Ureter (tissue), 1 donor: ENCODE measurements at places on chromosomes 1 and 21. TPM values are rescaled to one million over a fixed set of nuclear protein-coding genes. Genes with fewer than 3 reads are reported as not detected.
A peak's percentile ranks its signal among the peaks of the same experiment; 100 is the strongest.

Gene OR10J5
- total RNA-seq: not detected

Gene TNFRSF18
- 3.3 TPM for total RNA-seq

Gene LAD1
- total RNA-seq: 186 TPM

Gene ASPM
- total RNA-seq: 0.42 TPM

Gene SLC1A7
- not detected for total RNA-seq

Gene HAO2
- total RNA-seq: 0.23 TPM

Gene LORICRIN
- total RNA-seq: not detected

Gene EFNA3
- 1.1 TPM for total RNA-seq

Gene MYBPH
- not detected for total RNA-seq

Gene RSPH1
- 7.8 TPM for total RNA-seq

- no peak for DNase-seq
Observed at GRCh38 chr1:89274411-89274857, 1.8 kb upstream of the GBP5 start.

GRCh38 chr1:232452117-232452516, 177.8 kb downstream of the SIPA1L2 start:
- DNase-seq: no peak

DNA sequence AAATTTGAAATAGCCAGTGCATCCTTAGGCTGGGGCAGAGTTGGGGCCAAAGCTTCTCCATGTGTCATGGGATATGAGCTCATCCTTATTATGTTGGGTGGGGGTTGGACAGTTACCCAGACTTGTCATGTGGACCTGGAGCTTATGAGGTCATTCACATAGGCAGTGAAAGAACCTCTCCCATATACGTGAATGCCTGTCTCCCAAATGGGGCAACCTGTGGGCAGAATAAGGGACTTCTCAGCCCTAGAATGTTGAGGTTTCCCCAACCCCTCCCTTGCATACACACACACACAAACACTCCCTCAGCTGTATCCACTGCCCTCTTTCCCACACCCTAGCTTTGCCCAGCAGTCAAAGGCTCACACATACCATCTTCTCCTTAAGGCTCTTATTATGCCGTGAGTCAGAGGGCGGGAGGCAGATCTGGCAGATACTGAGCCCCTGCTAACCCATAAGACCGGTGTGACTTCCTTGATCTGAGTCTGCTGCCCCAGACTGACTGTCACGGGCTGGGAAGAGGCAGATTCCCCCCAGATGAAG, 2.3 kb upstream of the IVL start:
- DNase-seq: peak; percentile 70

DNA sequence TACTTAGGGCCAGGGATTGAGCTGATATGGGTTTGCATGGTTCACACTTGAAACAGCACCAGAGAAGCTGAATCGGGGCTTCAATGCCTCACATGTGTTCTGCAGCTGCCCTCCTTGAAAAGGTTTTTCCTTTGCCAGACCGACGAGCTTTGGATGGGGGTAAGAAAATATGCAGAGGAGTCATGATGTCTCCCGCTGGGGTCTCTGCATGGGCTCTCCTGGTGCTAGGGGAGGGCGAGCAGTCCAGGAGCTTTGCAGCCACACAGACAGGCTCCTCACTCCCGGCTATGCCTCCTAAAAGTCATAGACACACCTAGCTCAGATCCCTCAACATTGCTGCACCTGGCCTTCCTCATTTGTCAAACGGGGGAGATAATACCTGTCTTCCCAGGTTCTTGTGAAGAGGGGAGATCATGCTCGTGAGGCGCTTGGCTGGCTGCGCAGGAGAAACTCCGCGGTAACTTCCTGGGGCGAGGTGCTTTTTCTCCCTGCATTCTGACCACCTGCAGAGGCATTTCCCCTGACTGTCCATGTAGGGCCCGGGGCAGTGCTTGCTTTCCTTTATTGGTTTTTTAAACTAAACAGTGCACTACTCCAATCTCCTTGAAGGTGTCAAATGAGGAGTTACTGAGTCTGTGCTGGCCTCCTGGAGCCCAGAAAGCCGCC, 112.4 kb downstream of the PLXNA2 start:
- no peak for DNase-seq

DNA sequence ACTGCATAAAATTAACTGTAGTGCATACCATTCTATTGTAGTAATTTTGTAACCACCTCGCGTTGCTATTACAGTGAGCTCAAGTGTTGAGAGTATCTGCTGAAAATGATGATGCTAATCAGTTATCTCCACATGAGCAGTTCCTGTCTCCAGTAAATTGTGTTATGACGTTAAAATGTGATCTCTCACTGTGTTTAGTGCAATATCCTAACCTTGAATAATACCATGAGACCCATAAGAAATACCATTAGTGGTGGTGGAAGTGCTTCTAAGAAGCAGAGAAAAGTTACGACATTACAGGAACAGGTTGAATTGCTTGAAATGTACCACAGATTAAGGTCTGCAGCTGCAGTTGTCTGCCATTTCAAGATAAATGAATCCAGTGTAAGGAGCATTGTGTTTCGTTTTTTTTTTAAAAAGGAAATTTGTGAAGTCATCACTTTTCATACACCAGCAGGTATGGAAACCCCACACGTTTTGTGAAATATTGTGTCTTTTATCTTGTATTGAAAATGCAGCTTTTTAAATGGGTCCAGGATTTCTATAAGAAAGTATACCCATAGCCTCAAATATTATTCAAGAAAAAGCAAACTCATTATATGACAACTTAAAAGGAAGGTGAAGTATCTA, 72.5 kb downstream of the ANGPTL1 start:
- DNase-seq: no peak

GRCh38 chr1:205575294-205575885, 56.4 kb downstream of the ELK4 start:
- peak; percentile 25 for DNase-seq

DNA sequence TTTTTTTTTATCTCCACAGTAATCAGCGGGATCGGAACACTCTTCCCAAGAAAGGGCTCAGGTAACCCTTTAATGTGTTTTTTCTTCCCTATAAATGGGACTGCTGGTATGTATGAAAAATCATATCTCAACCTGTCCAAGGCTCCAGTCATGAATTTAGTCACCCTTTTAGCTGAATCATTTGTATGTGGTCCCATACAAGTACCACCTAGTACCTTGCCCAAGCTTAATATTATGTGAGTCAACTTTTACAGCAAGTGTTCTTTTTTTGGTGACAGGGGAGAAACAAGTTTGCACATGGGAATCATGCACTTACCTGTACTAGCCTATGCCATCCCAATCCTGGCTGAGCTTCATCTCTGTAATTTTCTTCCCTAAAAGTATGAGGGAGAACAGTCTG, 43.7 kb upstream of the IPO9 start:
- DNase-seq: no peak

DNA sequence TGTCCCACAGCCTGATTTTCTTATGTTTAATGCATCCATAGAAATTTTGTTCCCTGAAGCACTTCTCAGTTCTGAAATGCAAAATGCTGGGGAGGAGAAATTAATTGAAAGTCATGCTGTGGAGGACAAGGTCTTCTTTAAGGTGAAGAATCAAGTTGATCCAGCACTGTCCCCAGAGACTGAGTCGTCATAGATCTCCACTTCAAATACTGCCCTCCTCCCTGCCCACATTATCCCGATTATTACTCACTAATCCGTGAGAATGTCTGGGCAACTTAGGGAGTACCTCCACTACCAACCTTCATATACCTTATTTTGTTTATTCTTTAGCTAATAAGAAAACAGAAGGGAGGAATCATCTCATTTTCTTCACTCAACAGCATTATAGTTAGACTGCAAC, 70.0 kb upstream of the FMN2 start:
- no peak for DNase-seq

GRCh38 chr1:234536741-234537140, 57.8 kb upstream of the TARBP1 start:
- no peak for DNase-seq

DNA sequence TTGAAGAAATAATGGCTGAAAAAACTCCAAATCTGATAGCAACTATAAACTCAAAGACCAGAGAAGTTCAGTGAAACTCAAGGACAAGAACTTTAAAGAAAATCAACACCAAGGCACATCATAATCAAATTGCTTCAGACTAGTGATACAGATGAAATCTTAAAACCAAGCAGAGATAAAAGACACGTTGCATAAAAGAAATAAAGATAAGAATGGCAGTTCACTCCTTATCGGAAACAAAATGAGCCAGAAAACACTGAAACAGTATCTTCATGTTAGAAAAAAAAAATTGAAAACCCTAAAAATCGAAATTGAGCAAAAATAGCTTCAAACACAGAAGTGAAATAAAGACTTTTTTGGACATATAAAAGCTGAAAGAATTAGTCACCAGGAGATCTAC, 4.6 kb upstream of the RAB4A start:
- DNase-seq: no peak

DNA sequence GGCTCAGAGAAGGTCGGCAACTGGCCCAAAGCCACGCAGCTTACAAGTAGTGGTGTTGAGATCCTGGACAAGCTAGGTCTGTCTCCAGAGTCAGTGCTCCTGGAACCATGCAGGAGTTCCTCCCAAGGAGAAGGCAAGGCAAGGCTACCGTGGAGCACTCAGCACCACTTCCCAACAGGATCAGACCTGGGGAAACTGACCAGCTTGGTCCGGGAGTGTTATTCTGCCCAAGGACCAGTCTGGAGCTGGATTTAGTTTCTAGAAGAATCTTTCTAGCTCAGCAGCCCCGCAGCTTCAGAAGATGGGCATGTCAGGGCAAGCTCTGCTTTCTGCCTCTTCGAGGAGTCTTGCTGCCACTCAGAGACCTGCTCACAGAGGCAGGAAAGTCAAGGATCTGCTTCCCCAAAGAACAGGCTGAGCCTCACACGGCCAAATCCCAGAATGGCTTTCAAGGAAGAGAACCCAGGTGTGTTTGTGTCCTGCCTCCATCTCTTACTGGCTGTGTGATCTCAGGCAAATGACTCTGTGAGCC, 302.8 kb downstream of the MATN1 start:
- DNase-seq: peak; percentile 55

DNA sequence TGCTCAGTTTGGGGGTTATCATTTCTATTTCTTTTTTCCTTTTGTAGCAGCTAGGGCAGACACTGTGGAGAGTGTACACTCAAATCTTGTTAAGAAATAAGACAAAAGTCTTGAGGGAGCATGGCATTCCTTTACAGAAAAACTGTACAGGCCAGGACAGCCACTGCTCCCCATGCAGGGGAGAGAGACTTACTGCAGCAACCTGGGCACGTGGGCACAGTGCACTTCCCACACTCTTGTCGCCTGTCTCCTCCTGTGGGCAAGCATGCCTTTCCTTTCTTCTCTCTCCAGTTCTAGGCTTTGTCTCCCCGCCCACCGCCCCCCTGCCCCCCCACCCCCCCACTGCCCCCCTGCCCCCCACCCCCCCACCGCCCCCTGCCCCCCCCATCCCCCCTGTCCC, 51.9 kb downstream of the PHC2 start:
- DNase-seq: no peak

DNA sequence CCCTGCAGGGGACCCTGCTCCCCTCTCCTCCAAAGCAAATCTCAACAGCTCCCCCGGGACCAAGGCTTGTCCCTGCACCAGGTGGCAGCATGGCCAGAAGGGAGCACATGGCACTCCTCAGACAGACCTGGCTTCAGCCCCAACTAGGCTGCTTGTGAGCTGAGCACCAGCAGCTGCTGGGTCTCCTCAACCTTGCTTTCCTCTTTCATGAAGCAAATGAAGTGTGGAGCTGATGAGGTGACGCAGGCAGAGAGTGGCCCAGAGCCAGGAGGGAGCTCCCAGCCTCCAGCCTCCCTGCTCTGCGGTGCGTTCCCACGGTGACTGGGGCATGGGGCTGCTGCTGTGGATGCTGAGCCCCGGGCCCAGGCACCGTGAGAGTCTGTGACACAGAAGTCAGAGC, 34.0 kb downstream of the MEGF6 start:
- no peak for DNase-seq

- no peak for DNase-seq
Observed at GRCh38 chr1:205843036-205843859, 6.7 kb downstream of the PM20D1 start.

DNA sequence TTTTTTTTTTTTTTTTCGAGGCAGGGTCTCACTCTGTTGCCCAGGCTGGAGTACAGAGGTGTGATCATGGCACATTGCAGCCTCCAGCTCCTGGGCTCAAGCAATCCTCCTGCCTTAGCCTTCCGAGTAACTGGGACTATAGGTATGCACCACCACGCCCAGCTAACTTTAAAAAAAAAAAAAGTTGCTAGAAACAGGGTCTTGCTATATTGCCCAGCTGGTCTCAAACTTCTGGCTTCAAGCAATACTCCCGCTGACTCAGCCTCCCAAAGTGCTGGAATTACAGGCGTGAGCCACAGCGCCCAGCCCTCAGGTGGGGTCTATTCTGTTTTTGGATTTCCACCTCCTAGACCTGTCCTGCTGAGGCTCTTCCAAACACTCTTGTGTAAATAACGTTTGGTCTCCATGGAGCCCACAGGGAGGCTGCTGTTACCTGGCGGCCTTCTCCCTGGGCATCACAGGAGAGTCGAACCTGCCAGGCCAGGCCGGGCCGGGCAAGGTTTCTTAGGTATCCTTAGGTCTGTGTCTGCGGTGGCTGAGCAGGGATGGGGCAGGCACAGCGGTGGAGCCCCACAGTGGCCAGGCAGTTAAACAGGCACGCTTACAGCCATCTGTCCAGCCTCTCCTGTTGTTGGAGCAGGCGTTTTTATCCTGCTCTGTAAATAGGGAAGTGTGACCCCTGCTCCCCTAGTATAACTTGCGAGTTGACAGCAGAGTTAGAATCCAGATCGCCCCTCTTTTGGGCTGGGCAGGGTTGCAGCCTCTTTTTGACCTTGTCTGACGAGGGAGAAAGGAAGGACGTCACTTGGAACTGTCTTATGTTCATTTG, 18.8 kb downstream of the PLEKHM2 start:
- no peak for DNase-seq

- no peak for DNase-seq
Observed at GRCh38 chr1:102100666-102101065, 103.9 kb upstream of the OLFM3 start.

DNA sequence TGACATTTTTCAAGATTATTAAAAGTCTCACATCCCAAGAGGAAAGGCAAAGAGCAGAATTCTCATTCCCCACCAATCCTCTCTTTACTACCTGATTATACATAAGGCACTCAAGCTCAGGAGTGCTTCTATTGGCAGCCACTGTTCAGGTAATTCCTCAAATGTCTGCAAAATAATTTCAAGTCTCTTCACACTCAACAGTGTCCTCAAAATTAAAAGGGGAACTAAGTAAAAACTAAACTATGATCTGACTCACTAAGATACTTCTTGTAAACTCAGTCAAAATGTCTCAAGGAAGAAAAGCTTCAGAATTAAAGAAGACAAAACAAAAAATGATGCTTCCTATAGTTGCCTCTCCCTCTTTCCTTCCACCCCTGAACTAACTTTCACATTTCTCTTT, 135.6 kb downstream of the GPATCH2 start:
- DNase-seq: no peak

DNA sequence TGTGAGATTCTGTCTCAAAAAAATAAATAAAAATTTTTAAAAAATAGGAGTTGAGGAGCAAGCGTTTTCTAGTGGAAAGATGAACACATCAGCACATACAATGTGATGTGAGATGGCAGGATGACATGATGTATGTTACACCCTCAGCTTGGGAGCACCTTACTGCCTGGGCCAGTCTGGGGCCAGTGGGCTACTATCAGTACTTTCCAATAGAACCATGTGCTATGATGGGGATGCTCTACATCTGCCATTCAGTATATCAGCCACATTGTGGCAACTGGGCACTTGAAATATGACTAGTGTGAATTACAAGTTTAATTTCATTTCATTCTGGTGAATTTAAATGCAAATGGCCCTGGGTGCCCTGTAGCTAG, 156.0 kb downstream of the PGBD5 start:
- no peak for DNase-seq

GRCh38 chr1:246591504-246591903, 25.2 kb downstream of the CNST start:
- no peak for DNase-seq
